LoVo (cell line): ENCODE measurements at places on chromosomes 6 and 20.

DNA sequence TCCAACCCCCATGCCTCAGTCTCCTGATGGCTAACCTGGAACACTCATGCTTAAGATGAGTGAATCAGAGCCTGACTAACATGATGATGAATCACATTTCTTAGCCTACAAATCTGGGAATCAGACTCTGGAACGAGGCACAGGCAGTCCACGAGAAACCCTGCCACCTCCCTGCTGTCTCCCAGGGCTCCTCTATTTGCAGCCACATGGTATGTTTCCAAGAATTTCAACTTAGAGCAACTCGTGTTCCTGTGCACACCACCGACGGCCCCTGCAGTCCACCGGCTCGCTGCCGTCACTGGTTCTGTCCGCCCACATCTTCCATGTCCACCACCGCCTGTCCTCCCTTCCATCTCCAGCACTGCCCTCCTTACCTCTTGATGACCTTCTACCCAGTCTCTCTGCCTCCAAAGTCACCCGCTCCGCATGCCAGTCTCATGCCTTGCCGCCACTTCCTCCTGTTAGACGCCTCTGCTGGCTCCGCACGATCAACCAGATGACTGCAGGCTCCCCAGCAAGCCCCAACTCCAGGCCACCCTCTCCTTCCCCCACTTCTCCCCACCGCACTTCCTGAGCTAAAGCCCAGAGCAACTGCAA lies 87.6 kb downstream of the AGPAT4 start:
- no peak for DNase-seq

- no peak for DNase-seq
These were observed 1.2 kb downstream of the ABHD12 start for GRCh38 chr20:25389401-25389857.

DNA sequence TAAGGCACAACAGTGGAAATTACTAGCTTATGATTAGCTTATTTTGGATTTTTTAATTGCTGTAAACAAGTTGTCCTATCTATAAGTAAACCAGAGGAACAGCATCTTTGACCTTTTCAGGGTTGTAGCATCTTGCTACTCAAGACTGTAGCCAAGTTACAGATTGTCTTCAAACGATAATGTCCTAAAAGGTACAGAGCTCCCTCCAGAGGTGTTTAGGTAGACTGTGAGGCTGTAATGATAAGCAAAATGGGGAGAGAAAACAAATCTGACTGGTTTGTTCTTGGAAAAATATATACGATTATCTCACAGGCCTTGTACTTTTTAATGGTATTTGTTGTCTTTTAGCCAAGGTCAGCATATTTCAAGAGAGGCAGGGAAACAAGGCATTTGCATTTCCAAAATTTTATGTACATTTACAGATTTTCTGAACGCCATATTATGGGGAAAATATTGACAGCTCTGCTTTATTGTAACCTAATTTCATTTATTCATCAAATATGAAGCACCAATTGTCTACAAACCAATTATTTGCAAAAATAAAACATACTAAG lies 273.4 kb downstream of the MEI4 start:
- peak; percentile 3 for DNase-seq

DNA sequence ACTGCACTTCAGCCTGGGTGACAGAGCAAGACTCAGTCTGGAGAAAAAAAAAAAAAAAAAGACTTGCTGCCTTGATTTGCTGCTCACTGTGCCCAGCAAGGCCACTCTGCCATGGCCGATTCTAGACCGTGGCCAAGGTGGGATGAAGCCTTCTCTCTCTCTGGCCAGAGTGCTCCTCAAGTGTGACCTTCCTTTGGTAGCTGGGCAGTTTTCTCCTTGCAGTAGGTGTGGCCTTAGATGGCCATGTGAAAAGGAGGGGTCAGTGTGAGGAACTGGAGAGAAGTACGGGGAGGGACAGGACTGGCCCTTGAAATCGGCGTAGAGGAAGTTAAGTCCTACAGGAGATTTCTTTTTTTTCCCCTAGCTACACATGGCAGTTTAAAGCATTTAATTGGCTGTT lies 272.0 kb downstream of the ARID1B start:
- DNase-seq: no peak

DNA sequence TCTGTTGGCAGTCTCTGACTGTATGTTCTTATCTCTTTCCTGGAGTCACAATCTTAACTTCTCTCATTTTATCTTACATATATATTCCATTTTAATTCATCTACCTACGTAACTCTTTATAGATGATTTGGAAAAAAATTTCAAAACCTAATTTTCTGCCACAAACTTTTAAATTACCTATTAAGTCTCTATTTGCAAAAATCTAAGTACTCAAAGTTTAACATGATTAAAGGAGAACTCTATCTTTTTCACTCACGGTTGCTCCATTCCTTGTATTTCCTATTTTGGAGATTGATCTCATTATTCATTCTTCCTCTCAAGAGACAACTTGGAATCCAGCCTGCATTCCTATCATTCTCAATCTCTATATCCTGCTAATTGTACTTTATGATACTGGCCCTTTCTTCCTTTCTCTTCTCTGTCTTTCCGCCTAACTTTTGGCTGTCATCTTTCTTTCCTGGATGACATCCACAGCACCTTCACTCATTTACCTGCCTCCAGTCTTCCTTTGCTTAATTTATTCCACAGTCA lies 1071.1 kb upstream of the CITED2 start:
- no peak for DNase-seq

DNA sequence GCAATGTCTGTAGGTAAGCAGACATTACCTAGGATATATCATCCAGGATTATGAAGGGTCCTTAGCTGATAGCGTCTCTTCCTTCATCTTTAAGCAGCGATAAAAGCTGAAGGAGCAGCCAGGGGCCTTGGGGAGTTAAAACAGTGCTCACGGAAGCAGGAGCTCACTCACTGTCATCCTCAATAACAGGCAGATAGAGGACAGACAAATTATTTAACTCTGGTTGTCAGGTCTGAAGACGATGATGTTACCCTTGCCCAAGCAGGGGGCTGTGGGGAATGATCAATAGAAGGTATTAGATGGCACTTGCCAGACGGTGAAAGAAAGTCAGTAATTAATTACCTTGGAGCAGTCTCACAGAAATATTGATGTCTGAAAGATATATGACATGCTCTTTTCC lies 12.6 kb upstream of the SPATS1 start:
- no peak for DNase-seq

- DNase-seq: peak; percentile 20
These were observed 54.4 kb downstream of the RTN4IP1 start for GRCh38 chr6:106574741-106575458.

DNA sequence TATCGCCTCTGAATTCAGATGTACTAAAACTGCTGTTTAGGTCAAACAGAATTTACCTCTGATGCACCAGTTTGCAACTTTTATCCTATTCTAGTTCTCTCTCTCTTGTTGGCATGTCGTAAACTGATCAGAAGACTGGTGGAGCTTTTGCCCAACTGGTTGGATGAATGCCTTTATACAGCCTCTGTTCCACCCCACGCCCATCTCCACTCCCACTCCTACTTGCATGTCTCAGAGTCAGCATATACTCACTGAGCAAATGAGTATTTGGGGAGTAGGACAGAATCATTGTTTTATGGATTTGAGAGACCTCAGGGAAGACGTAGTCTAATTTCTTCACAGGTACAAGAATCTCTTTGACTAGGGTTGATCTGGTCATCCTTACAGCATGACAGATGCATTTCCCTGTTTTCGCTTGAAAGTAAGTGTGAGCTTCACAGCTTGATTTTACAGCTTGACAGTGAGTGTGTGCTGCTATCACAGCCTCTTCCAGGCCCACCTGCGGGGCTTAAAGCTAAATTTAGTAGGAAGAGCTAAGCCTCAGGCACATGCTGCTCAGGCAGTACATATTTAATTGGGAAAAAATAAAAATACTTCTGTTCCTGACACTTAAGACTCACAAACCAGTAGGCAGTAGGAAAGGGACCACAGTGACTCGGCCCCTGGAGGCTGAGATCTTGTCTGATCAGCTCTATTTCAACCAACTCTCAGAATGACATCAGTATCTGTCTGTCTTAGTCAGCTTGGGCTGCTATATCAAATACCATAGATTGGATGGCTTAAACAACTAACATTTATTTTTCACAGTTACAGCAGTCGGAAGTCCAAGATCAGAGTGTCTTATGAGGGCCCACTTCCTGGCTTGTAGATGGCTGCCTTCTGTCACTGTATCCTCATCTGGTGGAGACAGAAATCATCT lies 30.4 kb downstream of the TRMT6 start:
- no peak for DNase-seq

GRCh38 chr6:53702316-53702715 lies 36.8 kb upstream of the KLHL31 start:
- no peak for DNase-seq

GRCh38 chr6:37680668-37681067 lies 17.0 kb downstream of the MDGA1 start:
- no peak for DNase-seq

GRCh38 chr6:169587975-169588374 lies 113.9 kb downstream of the WDR27 start:
- no peak for DNase-seq

- no peak for DNase-seq
These were observed 62.2 kb upstream of the PLEKHG1 start for GRCh38 chr6:150537491-150537890.

DNA sequence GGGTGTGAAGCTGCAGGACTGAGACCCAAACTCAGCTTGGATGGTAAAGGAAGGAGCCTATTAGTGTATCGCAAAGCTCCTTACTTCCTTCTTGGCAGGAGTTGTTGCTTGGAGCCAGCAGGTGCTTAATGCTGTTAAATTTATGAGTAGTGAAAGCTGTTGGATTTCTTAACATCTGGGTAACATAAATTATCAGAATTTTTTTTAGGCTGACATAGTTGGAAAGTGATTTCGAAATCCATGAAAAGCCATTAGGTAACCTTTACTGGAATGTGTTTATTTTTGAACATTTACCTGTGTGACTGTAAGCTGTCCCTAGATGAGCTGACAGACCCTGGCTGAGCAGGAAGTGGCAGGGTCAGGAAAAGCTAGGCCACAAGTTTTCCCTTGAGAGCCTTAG lies 470.4 kb upstream of the SLC35B3 start:
- DNase-seq: no peak

- no peak for DNase-seq
These were observed 65.8 kb downstream of the MAP3K4 start for GRCh38 chr6:161057103-161058091.

GRCh38 chr6:87261534-87261933 lies 60.9 kb upstream of the SMIM8 start:
- DNase-seq: no peak

DNA sequence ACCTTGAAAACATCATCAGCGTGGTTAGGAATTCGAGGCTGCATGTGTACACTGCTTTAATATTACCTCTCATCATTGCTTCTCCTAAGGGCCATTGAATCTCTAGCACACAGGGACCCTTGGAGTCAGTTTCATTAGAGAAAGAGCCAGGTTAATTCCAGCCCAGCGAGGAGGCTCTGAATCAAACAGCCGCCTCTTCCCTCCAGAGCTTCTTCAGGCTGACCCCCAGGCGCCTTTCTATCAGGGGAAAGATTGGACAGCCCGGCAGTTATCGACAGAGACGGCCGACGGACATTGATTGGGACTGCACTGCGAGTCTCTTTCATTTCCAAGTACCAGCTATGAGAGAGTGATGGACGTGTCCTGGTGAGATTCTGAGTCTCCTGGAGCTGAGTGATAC lies 159.2 kb downstream of the ANKRD60 start:
- no peak for DNase-seq

DNA sequence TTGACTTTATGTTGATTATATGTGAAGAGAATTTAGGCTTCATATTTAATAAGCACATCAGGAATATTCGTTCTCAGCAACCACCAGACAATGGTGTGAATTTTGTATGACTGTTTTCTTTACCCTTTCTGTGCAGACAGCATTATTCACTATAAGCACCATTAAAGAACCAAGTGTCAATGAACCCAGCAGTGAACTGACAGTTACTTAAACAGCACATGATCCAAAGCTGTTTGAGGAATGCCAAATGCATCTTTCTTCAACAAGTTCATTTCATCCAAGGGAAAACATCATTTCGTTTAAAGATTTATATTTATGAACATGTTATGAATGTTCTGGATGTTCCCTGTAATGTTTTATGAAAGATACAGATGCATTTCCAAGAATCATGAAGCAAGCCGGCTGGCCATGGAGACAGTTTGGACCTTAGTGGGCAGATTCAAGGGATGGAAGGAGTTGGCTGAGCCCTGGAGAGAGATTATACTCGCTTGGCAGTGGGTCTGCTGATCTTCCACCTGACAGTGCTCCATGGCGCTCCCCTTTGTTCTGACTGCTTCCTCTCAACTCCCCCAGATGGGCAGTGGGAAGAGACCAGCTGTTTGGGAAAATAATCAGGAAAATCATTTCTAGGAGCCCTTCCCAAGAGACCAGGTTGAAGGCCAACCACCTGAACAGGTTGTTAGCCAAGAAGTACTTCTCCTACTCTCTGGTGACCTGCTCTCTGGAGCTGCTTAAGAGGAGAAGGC lies 326.0 kb upstream of the RSPO3 start:
- no peak for DNase-seq

DNA sequence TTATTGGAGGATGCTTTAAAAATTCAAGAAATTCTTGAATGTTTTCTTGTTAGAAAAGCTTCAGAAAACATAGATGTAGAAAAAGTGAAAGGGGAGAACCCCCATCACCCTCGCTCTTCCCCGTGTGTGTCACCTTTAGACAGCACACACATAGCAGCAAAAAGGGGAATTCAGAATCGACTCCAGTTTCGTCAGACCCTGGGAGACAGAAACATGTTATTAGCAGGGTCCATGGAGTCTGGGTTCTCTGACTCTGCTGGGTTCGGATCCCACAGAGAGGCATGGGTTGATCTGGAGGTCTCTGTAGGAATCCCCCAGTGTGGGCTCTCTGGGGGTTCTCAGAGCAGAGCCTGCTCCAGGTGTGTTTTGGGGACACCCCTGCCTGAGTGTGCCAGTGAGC lies 43.7 kb downstream of the ARHGAP40 start:
- DNase-seq: no peak

DNA sequence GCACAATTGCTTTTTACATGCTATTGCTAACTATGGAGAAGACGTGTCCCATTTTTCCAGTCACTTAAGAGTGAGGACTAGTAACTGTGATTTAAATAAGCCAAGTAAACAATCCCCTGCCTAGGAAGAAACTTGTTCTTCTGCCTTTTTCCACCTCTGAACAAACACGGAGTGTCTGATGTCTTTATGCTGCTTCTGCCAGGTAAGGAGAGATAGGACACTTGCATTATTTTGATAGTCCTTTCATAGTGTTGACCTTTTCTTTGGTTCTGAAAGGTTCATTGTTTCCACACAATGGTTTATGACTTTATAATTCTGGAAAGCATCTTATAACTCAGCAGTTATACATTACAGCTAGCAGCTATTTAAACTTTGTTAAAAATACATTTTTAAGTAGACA lies 8.4 kb downstream of the LRP11 start:
- no peak for DNase-seq
